ENCODE measurements at places on chromosomes 1 and 21.

DNA sequence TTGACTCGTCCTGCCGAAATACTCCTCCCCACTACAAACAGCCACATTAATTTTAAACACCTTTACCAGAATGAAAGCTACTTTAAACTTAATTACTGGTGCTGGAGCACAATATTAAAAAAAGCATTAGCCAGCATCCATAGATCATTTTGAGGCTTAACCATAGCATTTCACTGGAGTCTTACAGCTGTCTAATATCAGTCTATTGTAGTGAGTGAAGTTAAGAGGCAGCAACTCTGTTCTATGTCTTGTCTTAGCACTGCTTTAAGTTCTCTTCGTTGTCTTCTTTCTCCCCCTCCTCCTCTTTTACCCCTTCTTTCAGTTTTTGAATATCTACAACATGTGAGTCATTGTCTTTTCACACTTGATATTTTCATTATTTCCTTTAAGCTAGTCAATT, 49.3 kb downstream of the ADGRL2 start:
- no peak for DNase-seq

DNA sequence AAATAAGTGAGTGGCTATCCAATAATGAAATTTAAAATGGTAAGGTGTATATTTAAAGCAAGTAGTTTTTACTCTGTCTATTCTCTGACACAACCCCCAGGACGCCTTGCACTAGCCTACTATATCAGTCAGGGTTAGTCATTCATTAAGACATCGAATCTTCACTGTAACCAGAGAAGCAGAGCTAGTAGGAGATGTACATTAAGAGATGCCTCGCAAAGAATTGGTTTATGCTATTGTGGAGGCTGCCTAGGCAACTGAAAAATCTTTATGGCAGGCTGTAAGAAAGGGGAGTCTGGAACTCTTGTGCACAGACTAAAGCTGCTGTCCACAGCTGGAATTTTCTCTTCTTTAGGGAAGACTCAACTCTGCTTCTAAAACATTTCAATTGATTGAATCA, 28.8 kb downstream of the NTNG1 start:
- DNase-seq, result no peak

DNA sequence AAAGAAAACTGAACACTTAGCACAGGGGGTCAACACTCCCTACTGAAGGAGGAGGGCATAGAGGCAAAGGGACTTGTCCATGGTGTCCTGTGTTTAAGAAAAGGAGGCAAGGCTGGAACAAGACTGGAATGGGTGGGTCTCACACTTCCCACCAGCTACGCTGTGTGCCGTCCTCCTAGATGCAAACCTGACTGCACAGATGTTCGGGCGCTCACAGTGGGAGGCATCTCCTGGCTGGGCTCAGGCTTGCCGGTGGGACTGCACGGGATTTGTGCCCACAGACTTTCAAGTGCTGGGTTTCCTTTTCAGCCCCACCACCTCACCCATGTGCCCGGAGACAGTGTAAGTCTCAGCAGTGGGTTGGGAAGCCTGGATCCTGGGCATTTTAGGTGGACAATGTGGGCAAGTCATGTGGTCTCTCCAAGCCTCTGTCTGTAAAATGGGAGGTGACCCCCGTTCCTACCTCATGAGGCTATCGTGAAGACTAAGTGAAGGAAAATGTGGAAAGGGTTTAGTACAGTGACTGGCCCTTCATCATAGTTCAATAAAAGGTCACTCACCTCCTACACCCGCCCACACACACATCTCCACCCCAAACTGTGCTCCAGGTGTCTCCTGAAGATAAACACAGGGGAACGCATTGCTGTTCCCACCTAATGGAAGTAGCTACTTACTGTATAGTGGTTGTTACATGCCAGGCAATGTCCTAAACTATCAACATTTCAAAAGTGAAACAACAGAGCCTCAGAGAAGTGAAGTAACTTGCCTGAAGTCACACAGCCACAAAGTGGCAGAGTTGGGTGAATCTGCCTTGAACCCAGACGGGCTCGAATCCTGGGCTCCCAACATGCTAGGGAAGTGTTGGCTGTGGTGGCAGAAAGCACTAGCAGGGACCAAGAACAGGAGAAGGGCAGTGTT, 36.0 kb downstream of the ATP1A1 start:
- DNase-seq, result no peak

- DNase-seq, result no peak
Observed at GRCh38 chr1:33231166-33231565, 25.1 kb upstream of the ZNF362 start.

All from keratinocyte (primary cell).